ENCODE measurements at places on chromosomes 4 and X. TPM values are rescaled to one million over a fixed set of nuclear protein-coding genes. Genes with fewer than 3 reads are reported as not detected.

DNA sequence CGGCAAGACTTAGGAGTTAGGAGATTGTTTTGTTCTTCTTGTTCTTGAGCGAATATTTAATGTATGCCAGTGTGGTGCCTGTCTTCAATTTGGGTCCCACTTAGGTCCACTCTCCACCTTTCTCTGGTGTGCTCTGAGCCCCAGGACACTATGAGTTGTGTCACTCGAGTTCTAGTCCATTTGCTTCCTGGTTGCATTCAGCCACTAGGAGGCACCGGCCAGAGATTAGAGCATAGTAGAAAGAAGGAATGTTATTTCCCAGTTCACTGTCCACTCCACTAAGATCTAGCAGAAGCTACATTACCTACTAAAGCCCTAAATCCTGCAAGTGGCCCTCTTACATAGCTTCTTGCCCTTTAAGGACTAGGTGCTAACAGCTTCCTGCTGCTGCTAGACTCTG lies 326.9 kb downstream of the NAF1 start:
- H3K4me3 ChIP-seq: no peak overlapping the region
- no peak overlapping the region for H3K27ac ChIP-seq
- no peaks in the 10 kb centered on the region for H3K27me3 ChIP-seq
- H3K36me3 ChIP-seq: no peaks in the 10 kb centered on the region
- DNase-seq: no peak

- no peaks in the 10 kb centered on the region for H3K27me3 ChIP-seq
- no peak for DNase-seq
- no peaks in the 10 kb centered on the region for H3K36me3 ChIP-seq
- H3K4me3 ChIP-seq: no peak overlapping the region
Observed at GRCh38 chr4:163857903-163858302, 363.4 kb downstream of the TMA16 start.

SOD3 gene
- 26.3 TPM for total RNA-seq

GRCh38 chr4:80096175-80096850 lies 23.3 kb upstream of the ANTXR2 start:
- no peaks in the 10 kb centered on the region for H3K36me3 ChIP-seq
- DNase-seq: no peak
- H3K4me3 ChIP-seq: no peak overlapping the region

DNA sequence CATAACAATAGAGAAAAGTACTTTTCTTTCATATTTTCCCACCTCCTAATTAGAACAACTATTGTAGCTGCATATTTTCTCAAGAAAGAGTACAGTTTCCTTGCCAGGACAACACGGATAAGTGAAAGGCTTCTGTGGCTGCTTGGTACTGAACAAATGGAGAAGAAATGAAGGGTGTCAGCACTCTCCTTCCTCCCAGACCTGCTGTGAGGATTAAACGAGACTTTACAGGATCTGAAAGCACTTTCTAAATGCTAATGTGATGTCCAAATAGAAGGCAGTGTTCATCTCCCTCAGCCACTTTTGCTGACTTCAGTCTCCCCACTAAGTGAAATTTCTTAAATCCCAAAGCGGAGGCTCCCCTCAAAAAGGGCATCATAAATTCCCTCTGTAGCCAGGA lies 13.9 kb downstream of the NIPAL1 start:
- H3K36me3 ChIP-seq: peaks cover 5% of the 10 kb centered on the region
- no peak for DNase-seq
- no peak overlapping the region for H3K27ac ChIP-seq
- H3K4me1 ChIP-seq: no peaks in the 10 kb centered on the region

DAPP1 gene
- 14.6 TPM for total RNA-seq

DNA sequence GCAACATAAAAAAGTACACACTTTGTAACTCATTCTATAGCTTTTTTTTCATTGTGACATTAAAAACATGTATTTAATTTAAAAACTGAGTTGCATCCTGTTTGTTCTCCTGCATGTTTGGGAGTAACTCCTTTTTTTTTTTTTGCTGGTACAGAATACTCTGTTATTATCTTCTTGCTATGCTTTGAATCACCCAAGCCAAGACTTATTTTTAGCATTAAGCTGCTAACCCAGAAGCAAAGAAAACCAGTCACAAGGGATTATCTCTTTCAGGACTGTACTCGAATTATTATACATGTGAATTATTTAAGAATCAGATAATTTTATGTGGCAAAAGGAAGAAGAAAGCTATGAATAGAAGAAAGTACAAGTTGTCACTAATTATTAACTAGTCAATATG lies 194.9 kb downstream of the ADAMTS3 start:
- no peaks in the 10 kb centered on the region for H3K27me3 ChIP-seq
- H3K36me3 ChIP-seq: no peaks in the 10 kb centered on the region
- no peak overlapping the region for H3K27ac ChIP-seq
- no peak overlapping the region for H3K4me3 ChIP-seq
- peaks cover 7% of the 10 kb centered on the region for H3K4me1 ChIP-seq
- DNase-seq: no peak

GRCh38 chr4:8141935-8142334 lies 16.7 kb downstream of the ABLIM2 start:
- no peaks in the 10 kb centered on the region for H3K36me3 ChIP-seq
- peaks cover 8% of the 10 kb centered on the region for H3K4me1 ChIP-seq
- peaks cover 20% of the 10 kb centered on the region for H3K27me3 ChIP-seq
- no peak for DNase-seq
- no peak overlapping the region for H3K27ac ChIP-seq

DNA sequence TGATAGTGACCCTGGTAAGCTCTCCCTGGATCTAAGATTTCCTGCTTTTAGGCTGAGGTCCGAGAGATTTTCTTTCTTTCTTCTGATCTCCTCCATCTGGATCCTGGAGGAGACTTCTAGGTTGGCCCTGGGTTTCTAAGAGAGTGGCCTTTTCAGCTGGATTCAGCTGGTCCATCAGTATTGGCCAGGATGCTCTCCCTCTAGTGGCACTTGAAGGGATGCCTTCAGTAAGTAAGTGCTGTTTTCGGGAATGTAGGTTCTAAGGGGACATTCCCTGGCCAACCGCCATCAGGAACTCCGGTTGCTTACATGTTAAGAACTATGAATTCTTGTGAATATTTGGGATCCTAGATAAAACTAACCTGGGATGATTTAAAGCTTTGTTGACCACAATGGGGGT lies 56.9 kb downstream of the SERTM2 start:
- DNase-seq: no peak
- no peak overlapping the region for H3K4me3 ChIP-seq
- no peaks in the 10 kb centered on the region for H3K36me3 ChIP-seq
- H3K4me1 ChIP-seq: no peaks in the 10 kb centered on the region

GRCh38 chr4:30295652-30296051 lies 424.5 kb upstream of the PCDH7 start:
- H3K4me1 ChIP-seq: no peaks in the 10 kb centered on the region
- no peak for DNase-seq
- H3K27me3 ChIP-seq: no peaks in the 10 kb centered on the region
- no peaks in the 10 kb centered on the region for H3K36me3 ChIP-seq
- no peak overlapping the region for H3K27ac ChIP-seq
- H3K4me3 ChIP-seq: no peak overlapping the region

GRCh38 chr4:41702770-41703169 lies 45.8 kb downstream of the PHOX2B start:
- no peaks in the 10 kb centered on the region for H3K4me1 ChIP-seq
- no peak overlapping the region for H3K4me3 ChIP-seq
- H3K27me3 ChIP-seq: peaks cover 1% of the 10 kb centered on the region
- H3K36me3 ChIP-seq: no peaks in the 10 kb centered on the region

ADGRG2 gene
- total RNA-seq: 2.0 TPM

GRCh38 chr4:2250357-2251072 lies 8.6 kb upstream of the HAUS3 start:
- H3K36me3 ChIP-seq: peaks cover 79% of the 10 kb centered on the region
- DNase-seq: peak; percentile 67
- H3K27ac ChIP-seq: no peak overlapping the region
- no peak overlapping the region for H3K4me3 ChIP-seq
